Putamen (tissue), 1 donor: ENCODE measurements at places on chromosomes 1 and 21.

DNA sequence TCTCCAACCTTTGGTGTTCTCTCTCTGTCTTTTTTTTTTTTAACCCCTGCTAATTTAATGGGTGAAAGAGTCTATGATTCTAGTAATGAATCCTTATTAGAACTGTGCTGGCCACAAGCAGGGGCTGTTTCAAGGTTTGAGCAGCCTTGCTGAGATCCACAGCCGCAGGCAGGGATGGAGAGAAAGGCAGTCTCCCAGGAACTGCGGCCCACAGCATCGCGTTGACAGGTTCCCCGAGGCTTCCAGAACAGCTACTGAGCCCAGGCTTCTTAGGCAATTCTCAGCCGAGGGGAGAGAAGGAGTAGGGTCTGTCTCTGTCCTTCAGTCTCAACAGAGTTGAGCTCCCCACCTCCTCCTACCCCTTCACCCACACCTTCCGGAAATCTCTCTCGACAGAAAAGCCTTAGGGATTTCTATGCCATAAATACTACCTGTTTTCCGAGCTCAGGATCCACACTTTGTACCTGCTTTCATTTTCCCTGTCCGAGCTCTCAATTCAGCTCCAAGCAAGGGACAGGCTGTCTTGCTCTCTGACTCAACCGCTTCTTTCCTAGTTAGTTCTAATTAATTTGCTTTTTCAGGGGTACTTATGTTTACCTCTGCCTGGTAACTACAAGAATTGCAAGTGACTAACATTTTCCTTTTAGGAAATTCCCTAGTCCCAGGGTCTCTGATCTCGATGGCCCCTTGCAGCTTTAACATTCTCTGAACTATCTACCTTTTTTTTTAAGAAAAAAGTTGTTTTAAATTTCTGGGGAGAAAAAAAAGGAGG is 6.7 kb upstream of the CASZ1 start:
- DNase-seq: no peak

GRCh38 chr1:53878492-53879105 is 11.0 kb downstream of the YIPF1 start:
- no peak for DNase-seq

- no peak for DNase-seq
Observed at GRCh38 chr1:247962911-247963588, 2.0 kb upstream of the OR2AK2 start.

GRCh38 chr1:8004803-8005573 is 21.1 kb downstream of the ERRFI1 start:
- DNase-seq: no peak

- DNase-seq: no peak
Observed at GRCh38 chr1:154626456-154627256, 18.7 kb upstream of the ADAR start.
